SJSA1 (cell line): ENCODE measurements at places on chromosomes 7 and 10.
A peak's percentile ranks its signal among the peaks of the same experiment; 100 is the strongest.

DNA sequence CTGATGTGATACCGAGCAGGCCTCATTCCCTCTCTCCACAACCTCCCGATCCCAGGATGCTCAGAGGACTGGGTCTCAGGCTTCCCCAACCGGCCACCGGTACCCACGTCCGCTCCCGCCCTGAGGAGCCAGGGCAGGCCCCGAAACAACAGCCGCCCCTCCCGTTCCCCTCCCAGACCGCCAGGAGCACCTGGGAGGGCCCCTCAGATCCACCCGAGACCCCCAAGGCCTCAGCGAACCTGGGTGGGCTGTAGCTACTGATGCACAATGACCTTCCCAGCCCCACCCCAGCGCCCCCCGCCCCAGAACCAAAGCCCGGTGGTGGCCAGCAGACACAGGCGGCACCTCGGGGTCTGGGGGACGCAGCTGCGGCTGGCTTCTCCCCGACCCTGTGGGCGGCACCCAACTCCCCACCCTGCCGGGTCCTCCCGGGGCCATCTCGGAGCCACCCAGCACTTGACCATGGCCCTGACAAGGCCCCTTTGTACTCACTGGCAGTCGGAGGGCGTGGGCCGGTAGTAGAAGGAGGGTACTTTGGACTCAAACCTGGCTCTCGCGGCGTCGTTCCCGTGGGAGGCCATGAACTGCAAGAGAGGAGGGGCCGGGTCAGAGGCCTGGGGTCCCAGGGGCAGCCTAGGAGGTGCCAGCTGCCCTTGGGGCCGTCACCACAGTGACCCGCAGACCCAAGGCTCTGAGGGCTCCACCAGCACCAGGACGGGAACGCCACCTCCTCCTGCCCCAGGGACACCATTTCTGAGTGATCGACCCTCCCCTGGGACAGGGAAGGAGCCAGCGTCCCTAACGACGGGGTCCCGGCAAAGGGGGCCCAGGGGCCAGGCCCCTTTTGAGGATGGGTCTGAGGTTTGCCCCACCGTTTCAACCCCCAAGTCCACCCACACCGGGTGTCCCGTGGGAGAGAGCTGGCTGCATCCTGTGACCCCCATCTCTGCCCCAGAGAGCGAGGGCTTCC, 28.1 kb downstream of the ADAP1 start:
- no peak for DNase-seq

DNA sequence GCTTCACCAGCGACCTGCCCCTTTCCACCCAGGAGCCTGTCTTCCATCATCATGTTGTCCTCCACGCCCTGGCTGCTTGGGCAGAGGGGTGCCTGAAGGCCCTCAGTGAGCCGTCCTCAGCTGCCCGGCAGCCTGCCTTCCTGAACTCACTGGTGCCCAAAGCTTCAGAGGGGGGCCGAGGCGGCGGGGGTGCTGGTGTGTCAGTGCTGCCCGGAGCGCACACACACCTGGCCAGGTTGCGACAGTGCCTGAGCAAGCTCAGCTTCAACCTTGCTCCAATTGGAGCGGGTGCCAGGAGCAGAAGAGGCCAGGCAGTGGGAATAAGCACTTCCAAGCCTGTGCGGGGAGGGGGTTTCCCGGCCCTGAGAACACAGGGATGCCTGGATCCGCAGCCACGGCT, 566.3 kb downstream of the INHBA start:
- no peak for DNase-seq

DNA sequence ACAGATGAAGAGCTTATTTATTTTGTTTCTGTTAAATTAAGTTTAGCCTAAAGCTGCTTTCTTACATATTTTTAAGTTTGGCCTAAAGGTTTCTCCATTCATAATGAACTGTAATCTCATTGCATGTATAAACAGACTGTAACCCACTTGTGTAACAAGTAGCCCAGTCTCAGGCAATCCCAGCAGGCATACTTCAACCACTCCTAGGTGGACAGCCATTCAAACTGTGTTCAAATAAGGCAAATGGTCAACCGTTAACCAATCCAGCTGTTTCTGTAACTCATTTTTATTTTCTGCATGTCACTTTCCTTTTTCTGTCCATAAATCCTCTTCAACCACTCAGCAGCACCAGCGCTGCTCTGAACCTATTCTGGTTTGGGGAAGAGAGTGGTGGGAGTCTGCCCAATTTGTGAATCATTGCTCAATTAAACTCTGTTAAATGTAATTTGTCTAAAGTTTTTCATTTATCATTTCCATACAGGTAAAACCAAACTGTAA, 35.9 kb downstream of the PHYHIPL start:
- DNase-seq: no peak

DNA sequence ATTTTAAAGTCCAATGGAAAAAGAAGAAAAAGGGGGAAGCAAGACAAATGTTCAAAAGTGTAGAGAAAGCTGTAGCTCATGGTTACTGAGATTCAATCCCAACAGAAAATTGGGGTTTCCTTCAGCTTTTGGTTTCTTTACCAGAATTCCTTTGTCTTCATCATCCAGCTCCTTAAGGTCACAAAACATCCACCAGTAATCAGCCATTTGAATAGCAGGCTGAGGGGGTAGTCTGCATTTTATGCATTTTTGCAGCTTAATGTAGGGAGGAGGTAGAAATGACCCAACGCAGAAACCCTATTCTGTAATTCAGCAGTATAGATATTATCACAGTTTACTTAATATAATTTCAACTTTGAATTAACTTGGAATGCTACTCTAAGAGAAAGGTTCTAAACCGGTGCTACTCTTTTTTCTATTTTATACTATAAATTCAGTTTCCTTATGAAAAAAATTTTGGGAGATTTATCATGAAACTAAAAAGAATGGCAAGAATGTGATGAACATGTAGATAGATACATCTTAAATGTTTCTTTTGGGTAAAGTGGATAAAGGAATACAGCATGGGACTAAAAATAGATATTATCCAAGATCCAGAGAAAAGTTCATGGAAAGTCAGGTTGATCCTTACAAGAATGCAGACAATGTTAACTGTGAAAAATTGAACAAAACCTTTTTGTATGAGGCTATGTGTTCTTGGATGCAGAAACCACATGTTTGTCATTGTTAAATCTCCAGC, 596.9 kb downstream of the PHTF2 start:
- no peak for DNase-seq

GRCh38 chr10:98825741-98826140, 379.0 kb upstream of the HPS1 start:
- no peak for DNase-seq

DNA sequence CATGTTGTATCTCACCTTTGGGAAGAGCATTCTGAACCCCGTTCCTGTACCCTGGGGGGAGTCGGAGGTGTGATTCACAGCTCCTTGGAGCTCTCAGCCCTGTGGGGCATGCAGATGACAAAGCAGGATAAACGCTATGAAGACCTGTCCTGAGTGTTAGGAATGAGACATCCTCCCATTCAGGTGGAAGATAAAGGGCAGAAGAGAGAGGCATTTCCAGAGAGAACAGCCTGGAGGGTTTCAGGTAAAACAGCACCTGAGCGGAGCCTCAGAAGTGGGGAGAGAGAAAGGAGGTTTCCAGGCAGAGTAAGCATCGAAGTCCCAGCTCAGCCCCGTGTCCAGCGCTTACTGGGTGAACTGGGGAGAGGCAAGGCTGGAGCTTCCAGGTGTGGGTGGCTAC, 288.9 kb downstream of the KLF6 start:
- peak; percentile 22 for DNase-seq

DNA sequence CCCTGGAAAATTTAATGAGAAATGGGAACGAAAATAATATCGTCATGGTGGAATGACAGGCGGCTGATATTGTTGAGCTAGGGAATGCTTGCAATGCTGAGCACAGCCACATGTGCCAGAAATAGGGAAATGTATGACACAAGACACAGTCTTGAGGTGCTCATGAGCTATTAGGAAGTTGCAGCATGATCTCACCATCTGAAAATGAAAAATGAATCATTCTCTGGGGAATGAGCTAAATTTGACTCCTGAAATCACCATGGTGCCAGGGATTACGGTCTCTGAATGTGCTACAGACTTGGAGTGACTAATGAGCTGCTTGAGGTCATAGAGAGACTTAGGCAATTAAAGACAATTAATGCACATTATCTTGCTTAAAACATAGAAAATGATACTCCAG, 845.0 kb downstream of the CNTNAP2 start:
- no peak for DNase-seq

- peak; percentile 84 for DNase-seq
Measured at GRCh38 chr10:102072673-102073527, 7.8 kb downstream of the HPS6 start.

DNA sequence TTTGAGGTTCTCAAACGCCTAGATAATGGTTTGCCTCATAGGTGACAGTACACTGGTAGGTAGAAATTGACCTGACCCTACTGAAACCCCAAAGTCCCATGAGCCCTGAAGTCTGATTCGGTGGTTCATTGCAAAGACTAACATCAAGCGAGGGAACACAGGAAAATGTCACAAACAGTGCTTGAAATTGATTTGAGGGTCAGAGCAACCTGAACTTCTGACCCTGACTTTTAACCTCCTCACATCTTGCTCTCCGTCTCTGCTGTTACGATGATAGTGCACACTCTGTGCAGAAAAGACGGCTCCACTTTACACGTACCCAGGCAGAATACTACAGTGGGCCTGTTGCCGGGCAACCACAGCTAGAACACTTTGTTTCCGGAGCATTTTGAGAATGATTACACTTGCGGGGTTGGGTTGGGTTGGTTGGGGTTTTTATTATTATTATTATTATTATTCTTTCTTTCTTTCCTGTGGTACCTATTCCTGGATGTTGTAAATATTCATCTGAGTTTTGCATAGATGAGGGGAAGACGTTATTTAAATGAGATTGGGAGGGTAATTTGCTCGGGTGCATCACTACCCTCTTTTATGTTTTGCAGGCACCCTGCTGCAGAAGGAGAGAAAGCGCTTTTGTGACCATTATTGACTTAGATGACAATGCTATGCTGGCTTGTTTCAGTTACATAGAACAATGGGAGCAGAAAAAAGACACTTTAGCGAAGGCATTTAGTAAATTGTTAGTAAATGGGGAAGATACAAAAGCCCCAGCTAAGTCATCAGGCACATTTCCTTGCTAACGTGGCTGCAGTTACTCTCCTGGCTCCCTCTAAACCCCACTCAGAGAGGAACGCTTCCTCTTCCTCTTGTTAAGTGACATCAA, 438.1 kb upstream of the NRP1 start:
- DNase-seq: no peak

GRCh38 chr10:121070275-121071070, 219.3 kb downstream of the WDR11 start:
- DNase-seq: no peak

DNA sequence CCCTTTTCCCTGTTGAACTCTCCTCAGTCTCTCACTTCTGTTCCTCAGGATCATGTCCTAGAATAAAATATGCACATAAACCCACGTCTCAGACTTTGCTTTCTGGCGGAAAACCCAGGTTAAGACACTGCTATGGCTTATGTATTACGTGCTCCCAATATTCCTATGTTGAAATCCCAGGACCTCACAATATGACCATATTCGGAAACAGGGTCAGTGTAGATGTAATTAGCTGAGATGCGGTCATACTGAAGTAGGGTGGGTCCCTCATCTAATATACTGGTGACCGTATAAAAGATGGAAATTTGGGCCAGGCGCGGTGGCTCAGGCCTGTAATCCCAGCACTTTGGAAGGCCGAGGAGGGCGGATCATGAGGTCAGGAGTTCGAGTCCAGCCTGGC, 59.9 kb downstream of the KIAA1549 start:
- DNase-seq: no peak

DNA sequence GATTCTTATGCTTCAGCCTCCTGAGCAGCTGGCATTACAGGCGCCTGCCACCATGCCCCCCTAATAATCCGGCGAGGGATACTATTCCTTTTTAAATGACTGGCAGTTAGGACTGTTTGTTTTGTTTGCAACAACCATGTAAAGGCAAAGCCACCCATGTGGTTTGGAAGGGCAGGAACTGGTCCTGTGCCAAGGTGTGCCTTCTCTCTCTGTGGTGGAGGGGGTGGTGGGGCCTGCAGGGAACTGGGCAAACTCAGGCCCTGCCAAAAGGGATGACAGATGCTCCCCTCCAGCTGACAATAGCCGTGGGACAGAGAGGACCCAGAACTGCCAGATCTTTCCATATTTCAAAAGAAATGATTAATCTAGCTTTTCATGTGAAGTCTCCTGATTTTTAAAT, 23.5 kb upstream of the WAPL start:
- peak; percentile 85 for DNase-seq

GRCh38 chr10:77075926-77076325, 561.7 kb downstream of the KCNMA1 start:
- DNase-seq: no peak

GRCh38 chr7:151386301-151387160, 23.3 kb downstream of the WDR86 start:
- DNase-seq: no peak

- DNase-seq: peak; percentile 78
Measured at GRCh38 chr7:22730921-22731654, 4.1 kb downstream of the IL6 start.

GRCh38 chr7:141676618-141677017, 25.3 kb downstream of the DENND11 start:
- no peak for DNase-seq

DNA sequence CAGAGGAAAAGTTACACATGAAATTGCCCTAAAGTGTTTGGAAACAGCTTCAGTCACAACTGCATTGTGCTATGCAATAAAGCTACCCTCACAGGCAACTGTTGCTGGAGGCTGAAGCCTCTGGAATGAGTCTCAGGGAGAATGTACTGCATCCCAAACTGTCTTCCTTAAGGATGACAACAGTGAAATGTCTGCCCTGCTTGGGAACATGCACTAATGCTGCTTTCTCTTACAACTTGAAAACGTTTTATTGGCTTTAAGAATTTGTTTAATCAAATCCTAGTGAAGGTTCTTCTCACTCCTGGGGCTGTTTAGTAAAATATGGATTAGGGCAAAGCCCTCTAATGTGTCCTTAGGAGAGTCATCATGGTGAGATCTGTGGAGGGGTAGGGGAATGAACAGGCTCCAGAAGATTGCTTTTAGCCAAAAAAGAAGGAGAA, 215.4 kb downstream of the TWIST1 start:
- no peak for DNase-seq

GRCh38 chr7:11427686-11428273, 404.2 kb downstream of the THSD7A start:
- no peak for DNase-seq

- DNase-seq: no peak
Measured at GRCh38 chr7:122764902-122765301, 62.2 kb upstream of the RNF148 start.

GRCh38 chr10:54282012-54282411, 519.0 kb downstream of the PCDH15 start:
- no peak for DNase-seq

DNA sequence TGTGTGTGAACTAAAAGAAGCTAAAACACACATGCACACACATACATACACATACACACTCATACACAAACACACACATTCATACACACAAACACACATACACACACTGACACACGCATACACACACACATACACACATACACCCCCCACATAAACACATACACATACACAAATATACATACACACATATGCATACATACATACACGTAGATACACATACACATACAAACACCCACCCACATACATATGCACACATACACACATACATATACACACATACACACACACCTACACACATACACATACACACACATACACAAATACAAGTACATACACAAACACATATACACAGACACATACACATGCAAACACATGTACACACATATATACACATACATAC, 28.0 kb downstream of the SLC18A2 start:
- no peak for DNase-seq
